GM23248 (cell line): ENCODE measurements at places on chromosomes 3 and 15. TPM values are rescaled to one million over a fixed set of nuclear protein-coding genes. Genes with fewer than 3 reads are reported as not detected.

Gene RLBP1
- total RNA-seq: not detected in 2 replicates

Gene PEX5L
- total RNA-seq: not detected in 2 replicates

GRCh38 chr3:58386626-58387365 lies 46.8 kb downstream of the PDHB start:
- H3K4me1 ChIP-seq: peaks cover 66% of the 10 kb centered on the region
- no peak overlapping the region for H3K4me3 ChIP-seq
- H3K27me3 ChIP-seq: no peaks in the 10 kb centered on the region
- peak; percentile 81 for DNase-seq

GRCh38 chr3:64074060-64074459 lies 50.8 kb upstream of the PSMD6 start:
- peak; percentile 35 for DNase-seq
- H3K4me3 ChIP-seq: no peak overlapping the region
- H3K4me1 ChIP-seq: peaks cover 2% of the 10 kb centered on the region; the same call in 1 of the 2 replicates

DNA sequence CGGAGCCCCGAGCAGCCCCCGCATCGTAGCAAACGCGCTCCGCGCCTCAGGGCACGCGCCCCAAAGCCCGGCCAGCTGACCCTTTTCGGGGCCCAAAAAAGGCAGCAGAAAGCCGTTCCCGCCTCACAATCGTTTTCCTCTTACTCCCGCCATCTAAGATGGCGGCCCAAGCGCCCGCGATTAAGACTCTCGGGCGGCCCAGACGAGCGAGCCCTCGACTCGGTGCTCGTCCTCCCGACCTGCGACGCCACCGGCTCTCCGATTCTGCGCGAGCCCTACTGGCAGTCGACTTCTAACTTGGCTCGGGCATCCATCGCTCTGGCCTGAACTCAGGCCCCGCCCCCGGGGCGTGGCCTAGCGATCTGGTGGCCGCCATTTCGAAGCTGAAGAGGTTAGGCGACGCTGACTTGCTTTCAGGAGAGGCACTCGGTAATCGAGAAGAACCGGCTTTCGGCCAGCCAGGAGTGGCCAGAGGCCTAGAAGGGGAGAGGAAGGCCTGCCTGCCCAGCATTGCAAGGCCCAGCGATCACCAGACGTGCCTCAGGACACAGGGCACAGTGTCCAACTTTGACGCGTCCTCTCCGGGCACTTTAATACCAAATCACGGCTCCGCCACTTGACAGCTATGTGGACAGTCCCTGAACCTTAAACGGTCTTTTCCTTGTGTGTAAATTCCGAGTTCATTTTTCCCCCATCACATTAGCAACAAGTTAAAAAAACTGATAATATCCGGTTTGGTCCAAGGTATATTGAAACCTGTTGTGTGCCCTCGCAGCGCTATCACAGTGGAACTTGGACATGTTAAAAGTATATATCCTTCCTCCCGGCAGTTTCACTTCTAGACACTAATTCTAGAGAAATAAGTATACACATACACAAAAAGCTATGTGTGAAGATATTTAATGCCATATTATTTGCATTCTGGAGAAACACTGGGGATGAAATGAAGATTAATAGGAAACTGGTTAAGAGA lies at the start of gene RAF1:
Gene RAF1, minus strand, starts transcription at position 182 of the 973 bp plus-strand sequence. CDS start 45,396 bp downstream, outside the sequence.
- no peaks in the 10 kb centered on the region for H3K36me3 ChIP-seq
- DNase-seq: peak; percentile 100
- H3K27ac ChIP-seq: peak within 1 kb of the TSS; percentile 92
- peaks cover 28% of the 10 kb centered on the region for H3K4me1 ChIP-seq

- no peak overlapping the region for H3K27ac ChIP-seq
- peaks cover 11% of the 10 kb centered on the region; the same call in 1 of the 2 replicates for H3K4me1 ChIP-seq
These were observed 42.7 kb downstream of the CTNNB1 start for GRCh38 chr3:41241800-41242571.
